GOT3 (cell line): ENCODE measurements at places on chromosomes 16 and 17.

DNA sequence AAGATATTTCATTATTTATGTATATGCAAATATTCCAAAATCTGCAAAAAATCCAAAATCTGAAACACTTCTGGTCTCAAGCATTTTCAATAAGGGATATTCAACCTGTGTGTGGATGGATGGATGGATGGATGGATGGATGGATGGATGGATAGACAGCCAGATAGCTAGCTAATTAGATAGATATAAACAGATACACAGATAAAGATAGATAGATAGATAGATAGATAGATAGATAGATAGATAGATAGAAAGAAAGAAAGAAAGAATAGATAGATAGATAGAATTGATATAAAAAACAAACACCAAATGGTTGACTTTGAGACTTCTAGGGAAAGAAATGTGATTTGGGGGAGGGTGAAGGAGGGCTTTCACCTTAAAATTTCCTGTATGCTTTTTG is 115.1 kb upstream of the TOB1 start:
- no peak for DNase-seq

GRCh38 chr17:34133350-34133749 is 121.7 kb upstream of the CCL2 start:
- DNase-seq, result no peak

- DNase-seq, result no peak
These were observed 51.8 kb downstream of the C16orf82 start for GRCh38 chr16:27118526-27118925.

DNA sequence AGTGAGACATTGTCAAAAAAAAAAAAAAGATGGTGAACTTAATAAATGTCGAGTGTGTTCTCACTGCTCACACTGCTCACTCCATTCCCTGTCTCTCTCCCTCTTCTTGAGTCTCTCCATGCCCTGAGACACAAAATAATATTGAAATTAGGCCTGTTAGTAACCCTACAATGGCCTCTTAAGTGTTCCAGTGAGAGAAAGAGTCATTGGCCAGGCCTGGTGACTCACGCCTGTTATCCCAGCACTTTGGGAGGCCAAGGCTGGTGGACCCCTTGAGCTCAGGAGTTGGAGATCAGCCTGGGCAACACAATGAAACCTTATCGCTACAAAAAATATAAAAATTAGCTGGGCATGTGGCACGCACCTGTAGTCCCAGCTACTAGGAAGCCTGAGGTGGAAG is 16.2 kb upstream of the CSF3 start:
- DNase-seq, result no peak

GRCh38 chr17:48456589-48456988 is 26.6 kb upstream of the SKAP1 start:
- DNase-seq, result no peak

GRCh38 chr17:61459939-61460718 is 7.9 kb downstream of the TBX4 start:
- DNase-seq, result no peak

- no peak for DNase-seq
These were observed 7.8 kb upstream of the SSTR2 start for GRCh38 chr17:73156887-73157520.

- no peak for DNase-seq
These were observed 23.7 kb downstream of the CACNG4 start for GRCh38 chr17:66988069-66988798.

DNA sequence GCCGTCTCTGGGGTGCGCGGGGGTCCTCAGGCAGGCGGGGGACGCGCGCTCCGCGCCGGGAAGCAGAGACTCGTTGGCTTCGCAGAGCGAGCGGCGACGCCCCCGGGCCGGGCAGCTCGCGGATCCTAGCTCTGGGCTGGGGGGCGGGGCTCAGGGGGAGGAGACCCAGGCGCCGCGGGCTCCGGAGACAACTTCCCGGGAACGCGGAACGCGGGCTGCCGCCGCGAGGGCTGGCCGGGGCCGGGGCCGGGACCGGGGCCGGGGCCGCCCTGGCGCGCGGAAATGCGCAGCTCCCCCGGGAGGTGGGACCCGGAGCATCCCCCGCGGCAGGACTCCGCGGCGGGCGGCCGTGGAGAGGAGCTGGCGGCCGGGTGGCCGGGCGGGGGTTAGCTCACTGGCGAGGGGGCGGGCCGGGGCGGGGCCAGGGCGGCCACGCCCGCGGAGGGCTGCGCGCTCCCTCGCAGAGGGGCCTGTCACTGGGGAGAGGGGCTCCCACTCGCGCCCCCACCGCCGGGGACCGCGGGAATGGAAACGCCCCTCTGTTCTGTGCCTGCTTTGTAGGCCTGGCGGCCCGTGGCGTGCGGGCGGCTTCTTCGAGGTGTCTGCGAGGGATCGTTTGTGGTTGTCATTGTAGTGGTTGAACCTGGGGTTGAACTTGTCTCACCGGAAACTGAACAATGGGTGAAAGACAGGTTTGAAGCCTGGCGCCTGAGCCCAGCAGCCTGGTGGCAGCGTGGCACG is at the start of gene GAS7:
Gene GAS7, minus strand, starts transcription at position 98 of the 741 bp plus-strand sequence.
- no peak for DNase-seq

DNA sequence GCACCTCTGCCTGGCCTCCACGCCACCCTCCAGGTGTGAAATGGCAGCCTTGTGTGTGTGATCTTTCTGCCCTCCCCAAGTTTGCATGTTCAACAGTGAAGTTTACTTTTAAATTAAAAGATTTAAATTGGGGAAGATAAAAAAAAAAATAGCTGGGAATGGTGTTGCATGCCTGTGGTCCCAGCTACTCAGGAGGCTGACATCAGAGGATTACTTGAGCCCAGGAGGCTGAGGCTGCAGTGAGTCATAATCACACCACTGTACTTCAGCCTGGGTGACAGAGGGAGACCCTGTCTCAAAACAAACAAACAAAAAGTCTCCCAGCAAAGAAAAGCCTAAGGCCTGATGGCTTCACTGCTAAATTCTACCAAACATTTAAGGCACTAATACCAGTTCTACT is 35.4 kb upstream of the RNF43 start:
- DNase-seq, result no peak

DNA sequence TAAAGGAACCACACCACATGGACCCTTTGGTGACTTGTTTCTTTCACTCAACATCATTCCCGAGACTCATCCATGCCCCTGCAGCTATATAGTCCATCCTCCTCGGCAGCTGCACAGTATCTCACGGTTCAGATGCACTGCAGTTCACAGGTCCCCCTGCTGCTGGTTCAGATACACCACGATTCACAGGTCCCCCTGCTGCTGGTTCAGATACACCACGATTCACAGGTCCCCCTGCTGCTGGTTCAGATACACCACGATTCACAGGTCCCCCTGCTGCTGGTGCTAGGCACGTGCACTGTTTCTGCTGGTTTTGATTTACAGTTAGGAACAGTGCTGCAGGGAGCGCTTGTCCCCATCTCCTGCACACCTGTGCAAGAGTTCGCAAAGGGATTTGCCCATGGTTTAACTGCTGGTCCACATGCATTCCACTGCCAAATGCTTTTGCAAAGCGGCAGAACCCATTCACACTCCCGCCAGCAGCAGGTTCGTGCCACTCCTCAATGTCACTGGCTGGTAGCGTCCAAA is 3.8 kb downstream of the HSDL1 start:
- no peak for DNase-seq

GRCh38 chr17:50931144-50931908 is 65.2 kb upstream of the TOB1 start:
- DNase-seq, result peak; percentile 29

DNA sequence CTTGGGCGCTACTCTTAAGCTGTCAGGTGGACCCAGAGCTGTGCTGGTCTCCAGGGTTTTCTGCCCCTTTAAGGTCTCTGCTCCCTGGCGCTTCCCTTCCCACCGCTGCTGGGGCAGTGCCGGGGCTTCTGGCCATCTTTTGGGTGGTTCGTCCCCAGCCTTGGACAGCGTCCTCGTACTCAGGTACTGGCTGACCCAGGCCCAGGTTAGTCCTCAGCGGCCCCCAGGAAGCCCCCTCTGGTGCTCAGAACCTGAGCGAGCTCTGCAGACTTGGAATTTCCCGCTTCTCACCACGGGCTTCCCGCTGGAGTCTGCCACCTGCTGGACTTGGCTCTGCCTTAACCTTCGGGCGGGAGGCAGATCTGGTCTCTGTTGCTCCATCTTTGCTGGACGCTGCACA is 94.1 kb upstream of the ZNF750 start:
- no peak for DNase-seq

- no peak for DNase-seq
These were observed 1060.2 kb upstream of the EEF2KMT start for GRCh38 chr16:6157806-6158205.

- DNase-seq, result no peak
These were observed 124.0 kb downstream of the ZNF423 start for GRCh38 chr16:49731911-49732310.

- DNase-seq, result no peak
These were observed 83.2 kb downstream of the LITAF start for GRCh38 chr16:11503566-11503965.
